HFFc6 (cell line): ENCODE measurements at places on chromosomes 16 and 17. TPM values are rescaled to one million over a fixed set of nuclear protein-coding genes. Genes with fewer than 3 reads are reported as not detected.

GRCh38 chr17:1577182-1577581 is 14.6 kb upstream of the PITPNA start:
- peak; percentile 66 for DNase-seq

DNA sequence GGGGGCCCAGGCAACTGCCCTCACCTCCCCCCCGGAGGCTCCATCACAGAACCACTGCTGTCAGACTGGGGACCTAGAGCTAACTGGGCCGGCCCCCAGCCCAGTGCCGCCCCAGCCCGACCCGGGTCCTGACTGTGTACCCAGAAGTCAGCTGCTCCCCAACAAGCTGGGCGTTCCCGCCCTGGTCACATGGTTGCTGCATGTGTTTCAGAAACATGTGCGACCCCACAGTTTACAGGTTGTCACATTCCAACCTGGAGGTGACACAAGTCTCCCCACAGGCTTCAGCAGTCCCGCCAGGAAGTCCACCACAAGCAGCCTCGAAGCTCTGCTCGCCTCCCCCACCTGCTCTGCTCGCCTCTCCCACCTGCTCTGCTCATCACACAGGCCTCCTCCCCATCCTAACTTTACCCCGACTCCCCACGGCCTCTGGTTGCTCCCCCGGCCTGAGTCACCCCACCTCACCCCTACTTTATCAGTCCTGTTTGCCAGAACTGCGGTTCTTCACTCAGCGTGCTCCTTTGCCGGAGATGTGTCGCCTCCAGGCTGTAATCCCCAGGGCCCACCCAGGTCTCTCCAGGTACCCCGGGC is 968 bp downstream of the MRPL28 start:
- no peak for DNase-seq

GRCh38 chr16:17571499-17572093 is 100.8 kb upstream of the XYLT1 start:
- no peak for DNase-seq

GRCh38 chr16:7405166-7405565 is 72.5 kb downstream of the RBFOX1 start:
- no peak for DNase-seq

GRCh38 chr16:86971251-86971650 is 345.9 kb downstream of the C16orf95 start:
- no peak for DNase-seq

ENO3 gene
- 2.8 to 4.2 TPM (median 3.8 TPM) in 3 replicates for total RNA-seq

GRCh38 chr16:19228052-19228451 is 57.5 kb upstream of the CLEC19A start:
- no peak for DNase-seq

GRCh38 chr17:42274253-42274542 is 2.0 kb downstream of the STAT5B start:
- DNase-seq = no peak

GRCh38 chr17:13569398-13570123 is 32.2 kb downstream of the HS3ST3A1 start:
- DNase-seq = no peak

KRT9 gene
- not detected in 3 replicates for total RNA-seq
